ENCODE measurements at places on chromosomes 4 and X.

DNA sequence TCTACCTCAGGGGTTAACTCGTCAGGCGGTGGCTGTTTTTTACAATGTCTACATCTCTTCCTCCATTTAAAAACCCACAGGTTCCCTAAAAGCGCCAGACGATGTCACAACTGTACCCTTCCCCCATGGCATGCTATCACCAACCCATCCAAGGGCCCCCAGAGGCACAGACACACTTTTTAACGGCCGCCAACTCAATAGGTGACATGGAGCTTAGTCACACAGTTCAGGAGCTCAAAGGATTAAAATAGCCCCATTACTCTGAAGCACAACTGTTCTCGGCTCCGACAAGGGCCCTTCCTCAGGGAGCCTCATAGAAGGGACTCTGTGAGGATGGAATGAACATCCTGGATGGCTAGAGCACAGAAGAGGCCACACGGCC, 12.4 kb downstream of the SH3KBP1 start:
- DNase-seq, result no peak

GRCh38 chr4:82753725-82754410, 44.7 kb downstream of the SCD5 start:
- DNase-seq, result no peak

- DNase-seq, result no peak
These were observed 172.5 kb downstream of the PCDH18 start for GRCh38 chr4:137359691-137360315.

DNA sequence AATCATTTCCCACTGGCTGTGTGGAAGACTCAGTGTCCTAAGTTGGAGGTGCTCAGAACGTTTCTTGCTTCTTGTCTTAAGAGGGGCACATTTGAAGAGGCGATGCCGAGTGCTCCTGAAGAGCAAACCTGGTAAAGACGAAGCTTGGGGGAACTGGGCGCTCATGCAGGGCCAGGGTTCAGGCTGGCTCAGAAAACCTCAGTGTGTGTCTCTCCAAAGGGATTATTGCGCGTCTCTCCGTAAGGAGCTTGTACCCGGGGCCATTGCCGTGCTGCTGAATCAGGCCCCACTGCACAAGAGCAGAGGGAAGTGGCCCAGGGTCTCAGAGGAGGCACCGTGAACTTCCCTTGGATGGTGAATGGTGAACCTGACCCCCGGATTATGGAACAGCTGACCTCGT, 44.4 kb downstream of the PSAPL1 start:
- no peak for DNase-seq

GRCh38 chr4:174192943-174193342, 90.5 kb downstream of the FBXO8 start:
- no peak for DNase-seq

DNA sequence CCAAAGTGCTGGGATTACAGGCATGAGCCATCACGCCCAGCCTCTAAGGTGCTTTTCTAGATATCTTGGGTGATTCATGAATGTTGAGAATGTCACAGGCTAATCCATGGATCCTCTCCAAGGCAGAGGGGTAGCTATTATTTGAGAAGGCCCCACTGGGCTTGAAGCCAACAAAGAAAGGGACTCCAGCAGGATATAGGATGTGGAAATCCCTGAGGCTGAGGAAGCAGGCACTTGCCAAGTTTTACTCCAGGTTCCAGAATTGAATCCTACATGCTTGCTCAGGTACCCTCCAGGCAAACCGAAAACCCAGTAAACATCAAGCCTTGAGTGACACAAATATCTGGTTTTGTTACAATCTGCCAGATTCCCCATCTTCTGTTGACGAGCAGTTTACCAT, 15.8 kb downstream of the NLGN3 start:
- DNase-seq, result no peak

DNA sequence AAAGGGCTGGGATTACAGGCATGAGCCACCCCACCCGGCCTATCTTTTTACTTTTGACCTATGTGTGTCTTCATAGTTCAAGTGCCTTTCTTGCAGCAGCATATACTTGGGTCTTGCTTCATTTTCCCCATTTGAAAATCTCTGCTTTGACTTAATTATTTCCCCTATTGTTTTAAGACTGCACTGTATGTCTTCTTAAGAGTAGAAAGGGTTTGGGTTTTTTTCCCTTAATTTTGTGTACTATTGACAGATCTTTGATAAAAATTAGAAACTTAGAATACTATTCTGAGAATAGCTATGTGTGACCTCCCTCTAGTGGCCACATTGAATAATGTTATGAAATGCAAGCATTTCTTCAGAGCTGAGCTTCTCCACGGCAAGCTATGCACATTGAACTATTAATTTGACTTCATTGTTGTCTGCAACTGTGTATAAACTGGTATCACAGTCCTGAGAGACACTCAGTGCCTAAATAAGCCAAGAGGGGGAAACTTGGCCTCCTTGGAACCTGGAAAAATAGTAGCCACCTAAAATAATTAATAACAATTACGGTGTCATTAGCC, 8.7 kb upstream of the SLC25A4 start:
- DNase-seq, result no peak

- DNase-seq, result no peak
These were observed 112.9 kb downstream of the IRF2 start for GRCh38 chr4:184361443-184361842.

GRCh38 chr4:15897577-15897976, 41.0 kb downstream of the FGFBP1 start:
- no peak for DNase-seq

- DNase-seq, result no peak
These were observed 41.0 kb upstream of the UGT2B17 start for GRCh38 chr4:68617003-68617698.

DNA sequence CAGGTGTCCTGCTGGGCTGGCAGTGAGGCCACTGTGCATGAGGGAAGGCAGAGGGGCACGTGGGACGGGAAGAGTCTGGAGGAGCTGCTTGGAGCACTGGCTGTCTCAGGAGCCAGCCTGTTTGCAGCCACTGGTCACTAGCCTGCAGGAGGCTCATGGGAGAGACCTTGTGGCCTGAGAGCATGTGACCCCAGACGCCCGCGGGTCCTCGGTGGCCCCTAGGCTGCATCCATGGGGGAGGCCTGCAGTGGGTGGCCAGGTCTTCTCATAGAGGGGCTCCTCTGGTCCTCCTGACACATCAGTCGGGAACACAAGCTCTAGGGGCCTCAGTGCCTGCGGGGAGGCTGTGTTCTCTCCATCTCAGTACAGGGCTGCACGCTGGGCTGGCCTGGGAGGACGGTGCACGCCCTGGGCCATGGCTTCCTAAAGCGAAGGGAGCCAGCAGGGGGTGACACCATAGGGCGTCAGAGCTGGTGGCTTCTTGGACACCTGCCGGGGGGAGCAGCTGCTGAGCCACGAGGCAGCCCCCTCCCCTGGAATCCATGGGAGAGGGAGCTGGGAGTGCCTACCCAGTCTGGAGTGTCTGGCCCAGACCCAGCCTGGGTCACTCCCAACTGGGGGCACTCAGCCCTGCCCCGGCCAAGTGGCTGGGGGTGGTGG, 12.3 kb downstream of the NAT8L start:
- no peak for DNase-seq

DNA sequence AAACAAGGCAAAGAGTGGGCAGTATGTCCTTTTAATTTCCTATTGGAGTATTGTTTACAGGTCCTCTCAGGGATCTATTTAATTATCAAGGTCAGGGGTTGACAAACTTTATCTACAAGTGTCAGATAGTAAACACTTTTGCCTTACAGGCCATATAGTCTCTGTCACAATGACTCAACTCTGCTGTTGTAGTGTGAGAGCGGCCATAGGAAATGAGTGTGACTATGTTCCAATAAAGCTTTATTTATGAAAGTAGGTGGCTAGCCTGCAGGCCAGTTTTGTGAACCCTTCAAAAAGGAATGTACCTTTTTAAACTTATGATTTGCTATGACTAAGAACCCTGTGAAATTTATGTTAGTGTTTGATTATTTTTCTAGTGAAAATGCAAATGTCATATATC, 156.1 kb downstream of the GPAT3 start:
- no peak for DNase-seq

DNA sequence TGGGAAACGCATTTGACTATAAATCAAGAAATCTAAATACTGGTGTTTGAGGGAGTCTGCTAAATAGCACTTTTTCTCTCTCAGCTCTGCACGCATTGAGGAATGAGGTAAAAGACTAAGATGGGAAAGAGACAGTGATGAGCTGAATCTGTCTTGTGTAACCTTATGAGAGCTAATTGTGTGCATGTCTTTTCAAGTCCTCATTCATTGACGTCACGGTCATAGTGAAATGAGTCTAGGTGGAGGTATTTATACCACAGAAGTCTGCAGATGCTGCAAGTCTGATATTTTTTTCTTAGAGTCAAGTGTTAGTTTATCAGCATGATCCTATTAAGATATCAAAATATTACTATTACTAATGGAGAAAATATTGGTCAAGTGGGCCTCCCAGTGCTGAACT, 361.5 kb upstream of the HS3ST1 start:
- DNase-seq, result no peak

DNA sequence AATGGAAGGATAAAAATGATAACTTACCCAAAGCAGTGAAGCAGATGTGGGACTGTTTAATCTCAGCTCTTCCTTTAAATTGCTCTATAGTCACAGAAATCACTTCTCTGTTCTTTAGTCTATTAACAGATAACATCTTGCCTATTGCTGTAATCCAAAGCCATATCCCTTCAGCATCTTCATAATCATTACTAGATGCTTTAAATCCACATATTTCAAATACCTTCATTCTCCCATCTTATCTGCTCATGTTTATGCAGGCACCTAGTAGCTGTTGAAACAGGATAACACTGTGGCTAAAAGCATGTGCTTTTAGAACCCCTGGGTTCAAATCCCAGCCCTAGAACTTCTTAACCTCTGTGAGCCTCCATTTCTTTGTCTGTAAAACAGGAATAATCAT, 209.9 kb downstream of the RELL1 start:
- DNase-seq, result no peak

GRCh38 chrX:31058284-31058683, 13.6 kb downstream of the FTHL17 start:
- DNase-seq, result no peak

GRCh38 chr4:172105918-172106317, 292.7 kb downstream of the GALNTL6 start:
- DNase-seq, result no peak

DNA sequence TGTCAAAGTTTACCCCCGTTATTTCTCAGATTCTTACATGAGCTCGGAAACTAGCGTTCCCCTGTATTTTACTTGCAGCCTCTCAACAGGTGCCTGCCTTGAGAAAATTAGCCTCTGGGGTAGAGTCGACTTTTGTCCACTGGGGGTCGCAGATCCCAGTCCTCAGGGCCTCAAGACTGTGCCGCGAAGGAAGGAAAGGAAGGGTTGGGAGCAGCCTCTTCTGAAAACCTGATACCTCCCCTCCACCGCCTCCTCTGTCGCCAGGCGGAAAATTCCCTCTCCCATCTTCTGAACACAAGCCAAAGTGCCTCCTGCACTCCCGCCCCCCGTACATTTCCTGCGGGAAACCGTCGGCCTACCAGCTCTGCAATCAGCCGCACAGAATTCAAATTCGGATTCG, 44.4 kb upstream of the TMSB15B start:
- peak; percentile 24 for DNase-seq

DNA sequence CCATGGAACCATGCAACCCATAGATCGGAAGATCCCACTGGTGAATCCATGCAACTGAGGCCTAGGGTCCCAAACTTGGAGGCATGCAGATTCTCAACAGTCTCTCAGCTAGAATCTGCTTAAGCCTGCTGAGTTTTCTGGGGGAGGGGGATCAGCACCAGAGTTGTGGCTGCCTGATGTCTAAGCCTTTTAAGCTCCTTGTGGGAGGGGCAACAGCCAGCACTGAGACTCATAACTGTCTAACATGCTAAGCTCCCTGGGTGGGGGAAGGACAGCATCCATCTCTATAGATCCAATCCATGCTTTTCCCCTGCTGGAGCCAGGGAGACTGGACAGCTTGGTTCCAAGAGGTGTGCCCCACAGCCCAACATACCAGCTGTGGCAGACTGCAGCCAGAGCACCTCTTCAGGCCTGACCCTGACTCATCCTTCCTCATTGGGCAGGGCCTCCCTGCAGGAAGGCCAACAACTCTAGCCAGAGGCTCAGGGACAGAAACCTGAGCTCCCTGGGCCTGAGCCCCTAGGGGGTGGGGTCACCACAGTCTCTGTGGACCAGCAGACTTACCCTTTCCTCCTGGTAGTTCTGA, 300.1 kb upstream of the SLC7A11 start:
- DNase-seq, result no peak

DNA sequence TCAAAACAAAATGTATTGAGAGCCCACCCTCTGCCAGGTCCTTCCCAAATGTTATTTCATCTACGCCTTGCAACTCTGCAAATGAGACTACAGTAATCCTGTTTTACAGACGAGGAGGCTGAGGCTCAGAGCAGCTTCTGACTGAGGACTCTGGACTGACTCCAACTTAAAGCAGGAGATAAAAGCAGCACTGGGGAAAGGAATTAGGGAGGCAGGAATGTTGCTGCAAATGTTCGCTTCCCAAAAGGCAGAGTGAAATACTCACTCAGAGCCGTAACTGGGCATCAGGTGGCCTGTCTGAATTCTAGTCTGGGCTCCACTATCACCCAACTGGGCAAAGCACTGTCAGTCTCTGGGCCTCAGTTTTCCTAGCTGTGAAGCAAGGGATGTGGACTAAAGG, 94.7 kb upstream of the SRD5A3 start:
- no peak for DNase-seq

DNA sequence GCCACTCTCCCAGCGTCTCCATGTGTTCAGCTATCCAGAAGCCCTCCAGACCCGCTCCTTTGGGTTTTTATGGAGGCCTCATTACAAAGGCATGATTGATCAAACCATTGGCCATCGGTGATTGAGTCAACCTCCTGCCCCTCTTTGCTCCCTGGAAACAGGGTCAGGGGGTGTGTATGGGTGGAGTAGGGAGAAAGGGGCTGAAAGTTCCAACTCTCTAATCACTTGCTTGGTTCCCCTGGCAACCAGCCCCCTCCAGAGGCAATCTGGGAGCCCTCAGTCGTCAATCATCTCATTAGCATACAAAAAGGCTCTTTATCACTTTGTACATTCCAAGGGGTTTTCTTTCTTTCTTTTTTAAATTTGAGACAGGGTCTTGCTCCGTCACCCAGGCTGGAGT, 2.3 kb downstream of the TRIM2 start:
- no peak for DNase-seq

- no peak for DNase-seq
These were observed 30.4 kb downstream of the STOX2 start for GRCh38 chr4:183935355-183936005.

DNA sequence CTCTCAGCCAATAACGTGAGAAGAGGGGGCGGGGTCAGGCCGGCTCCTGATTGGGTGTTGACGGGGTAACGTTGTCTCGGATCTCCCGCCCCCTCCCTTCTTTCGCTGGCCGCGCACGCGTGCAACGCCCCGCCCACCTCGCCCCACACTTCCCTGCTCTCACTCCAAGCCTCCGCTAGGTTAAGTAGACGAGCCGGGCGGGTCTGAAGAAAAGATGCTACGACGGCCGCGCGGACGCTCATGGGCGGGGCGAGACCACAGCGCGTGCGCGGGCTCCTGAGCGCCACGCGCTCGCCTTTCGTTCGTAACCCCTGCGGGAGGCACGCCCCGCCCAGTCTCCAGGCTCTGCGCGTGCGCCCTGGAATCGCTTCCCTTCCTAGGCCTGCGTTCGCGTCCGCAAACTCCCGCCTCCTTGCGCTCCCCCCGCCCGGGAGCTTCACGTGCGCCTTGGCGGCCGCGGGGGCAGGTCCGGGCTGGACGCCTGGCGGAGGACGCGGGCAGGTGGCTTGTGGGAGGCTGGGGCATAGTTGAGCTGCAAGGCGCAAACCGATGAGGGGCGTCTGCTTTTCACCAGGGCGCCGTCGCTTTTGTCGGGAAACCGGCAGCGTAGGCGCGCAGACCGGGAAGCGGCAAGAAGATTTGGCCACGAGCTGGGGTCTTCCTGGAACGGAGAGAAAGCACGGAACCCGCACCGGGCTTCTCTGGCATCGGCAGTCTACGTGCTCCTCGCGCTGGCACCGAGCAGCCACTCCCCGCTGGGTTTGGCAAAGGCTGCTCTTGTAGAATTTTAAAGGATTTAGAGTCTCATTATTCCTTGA, 467 bp upstream of the PGRMC2 start:
- peak; percentile 100 for DNase-seq
